ENCODE measurements at places on chromosomes 1 and 21.

DNA sequence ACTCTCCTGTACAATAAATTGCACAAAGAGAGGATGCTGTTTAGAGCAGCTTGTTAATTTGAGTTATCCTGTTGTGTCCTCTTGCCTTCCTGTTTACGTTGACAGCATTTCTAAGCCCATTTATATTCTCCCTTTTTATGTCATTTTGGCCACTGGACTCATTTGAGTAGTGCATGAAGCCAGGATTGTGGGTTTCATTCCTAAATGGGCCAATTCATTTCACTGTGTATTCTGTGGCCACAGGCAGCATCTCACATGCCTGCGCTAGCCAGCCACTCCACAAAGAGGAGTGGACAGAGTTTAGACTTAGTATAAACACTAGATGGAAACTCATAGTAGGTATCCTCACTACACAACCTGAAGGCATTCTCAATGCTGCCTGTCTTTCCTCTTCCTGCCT is 73.4 kb downstream of the DTL start:
- no peak for DNase-seq

- DNase-seq: no peak
Measured at GRCh38 chr1:78055565-78056132, 9.9 kb downstream of the GIPC2 start.

DNA sequence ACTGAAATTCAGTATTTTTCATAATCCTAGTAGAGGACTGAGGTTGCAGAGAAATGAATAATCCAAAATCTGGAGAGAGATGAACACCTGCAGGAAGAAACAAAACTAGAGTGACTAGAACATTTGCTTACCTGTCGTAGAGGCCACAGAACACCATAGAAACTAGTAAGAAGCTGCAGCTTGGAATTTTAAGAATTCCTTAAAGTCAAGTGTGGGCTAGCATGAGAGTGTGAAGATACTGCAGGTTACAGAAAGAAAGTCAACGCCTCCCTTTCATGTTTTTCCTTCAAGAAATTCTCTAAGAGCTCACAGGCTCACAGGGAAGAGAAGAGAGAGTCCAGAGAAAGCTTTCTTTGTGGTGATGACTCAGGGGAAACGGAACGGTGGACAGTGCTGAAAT is 633.7 kb downstream of the LRRIQ3 start:
- DNase-seq: no peak

DNA sequence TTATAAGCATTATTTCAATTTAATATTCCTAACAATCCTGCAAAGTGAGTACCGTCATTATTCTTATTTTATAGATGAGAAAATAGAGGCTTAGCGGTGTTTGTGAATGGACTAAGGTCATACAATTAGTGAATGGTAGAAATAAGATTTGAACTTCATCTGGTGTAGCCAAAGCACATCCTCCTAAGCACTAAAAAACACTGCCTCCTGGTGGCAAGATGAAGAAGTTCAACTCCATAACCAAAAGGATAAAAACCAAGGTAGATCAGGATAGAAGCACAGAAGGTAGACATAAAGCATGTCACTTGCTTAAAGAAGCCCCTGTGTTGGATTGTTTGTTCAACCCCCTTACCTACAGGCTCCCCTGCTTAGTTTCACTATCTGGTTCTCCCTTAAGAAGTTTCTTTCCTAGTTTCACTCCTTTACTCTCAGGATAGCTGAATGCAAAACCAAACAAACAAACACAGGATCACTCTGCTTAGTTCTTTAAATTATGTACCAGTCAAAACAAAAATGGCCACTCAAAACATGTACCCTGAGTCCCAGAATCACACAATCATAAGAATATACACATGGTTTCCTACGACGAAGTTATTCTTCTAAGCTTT is 12.7 kb upstream of the AIM2 start:
- peak; percentile 35 for DNase-seq

DNA sequence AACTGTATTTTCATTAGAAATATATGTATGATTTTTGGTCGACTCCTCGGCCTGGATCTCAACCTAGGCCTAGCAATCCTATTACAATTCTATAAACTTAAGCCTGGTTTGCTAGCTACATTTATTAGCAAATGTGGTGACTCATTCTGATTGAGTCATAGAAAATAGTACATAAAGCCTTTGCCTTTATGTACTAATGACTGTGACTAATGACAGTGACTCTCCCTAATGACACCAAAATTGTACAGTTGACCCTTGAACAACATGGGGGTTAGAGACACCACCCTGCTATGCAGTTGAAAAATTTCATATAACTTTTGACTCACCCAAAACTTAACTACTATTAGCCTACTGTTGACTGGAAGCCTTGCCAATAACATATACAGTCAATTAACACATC is 78.9 kb downstream of the CLEC20A start:
- no peak for DNase-seq

DNA sequence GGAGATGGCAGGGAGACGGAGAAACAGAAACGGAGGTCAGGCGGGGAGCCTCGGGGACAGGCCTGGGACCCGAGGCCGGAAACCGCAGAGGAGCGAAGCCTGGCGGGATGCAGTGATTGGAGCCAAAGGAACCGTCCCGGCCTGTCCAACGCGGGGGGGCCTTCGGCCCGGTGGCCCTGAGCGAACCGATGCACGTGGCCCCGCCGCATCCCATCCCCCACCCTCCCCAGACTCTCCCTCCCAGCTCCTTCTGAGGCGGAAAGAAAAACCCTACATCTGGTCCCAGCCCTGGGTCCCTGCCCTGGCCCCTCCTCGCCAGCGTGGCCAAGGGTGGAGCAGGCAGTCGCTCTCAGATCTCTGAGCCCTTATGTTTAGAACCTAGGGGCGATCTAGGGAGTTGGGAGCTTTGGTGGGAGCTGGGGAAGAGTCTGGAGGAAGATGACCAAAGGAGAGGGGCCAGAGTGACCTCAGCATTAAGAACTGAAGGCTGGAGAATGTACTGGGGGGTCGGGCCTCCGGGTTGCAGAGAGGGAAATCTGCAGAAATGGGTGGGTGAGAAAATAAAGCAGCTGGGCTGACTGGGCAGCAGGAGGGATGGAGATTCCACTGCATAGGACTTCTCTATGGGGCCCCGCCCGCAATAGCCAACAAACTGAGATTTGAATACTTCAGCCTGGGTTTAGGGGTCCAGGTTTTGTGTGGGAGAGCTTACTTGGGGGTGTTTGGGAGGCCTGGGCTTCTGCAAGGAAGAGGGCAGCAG is 1.5 kb upstream of the CRABP2 start:
- no peak for DNase-seq

DNA sequence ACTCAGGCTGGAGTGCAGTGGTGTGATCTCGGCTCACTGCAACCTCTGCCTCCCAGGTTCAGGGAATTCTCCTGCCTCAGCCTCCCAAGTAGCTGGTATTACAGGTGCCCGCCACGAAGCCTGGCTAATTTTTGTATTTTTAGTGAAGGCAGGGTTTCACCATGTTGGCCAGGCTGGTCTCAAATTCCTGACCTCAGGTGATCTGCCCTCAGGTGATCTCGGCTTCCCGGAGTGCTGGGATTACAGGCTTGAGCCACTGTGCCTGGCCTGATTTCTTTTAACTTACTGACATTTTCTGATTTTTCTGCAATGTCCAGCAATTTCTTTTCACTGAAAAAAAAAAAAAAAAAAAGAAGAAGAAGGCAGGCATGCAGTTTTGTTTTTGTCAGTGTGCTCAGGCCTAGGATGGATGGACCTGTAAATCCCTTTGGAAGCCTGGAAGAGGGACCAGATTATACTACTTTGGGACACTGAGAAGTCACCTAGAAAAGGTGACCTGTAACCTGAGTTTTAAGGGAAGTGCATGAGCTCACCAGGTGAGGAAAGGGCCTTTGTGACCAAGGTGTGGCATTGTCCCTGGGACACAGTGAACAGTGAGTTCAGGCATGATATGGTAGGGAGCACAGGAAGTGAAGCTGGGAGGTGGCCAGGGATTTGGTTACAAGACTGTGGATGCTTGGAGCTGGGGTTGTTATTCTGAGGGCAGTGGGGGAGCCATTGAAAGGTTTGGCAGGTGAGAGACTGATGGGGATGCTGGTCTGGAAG is 2.7 kb upstream of the TMEM61 start:
- DNase-seq: no peak

DNA sequence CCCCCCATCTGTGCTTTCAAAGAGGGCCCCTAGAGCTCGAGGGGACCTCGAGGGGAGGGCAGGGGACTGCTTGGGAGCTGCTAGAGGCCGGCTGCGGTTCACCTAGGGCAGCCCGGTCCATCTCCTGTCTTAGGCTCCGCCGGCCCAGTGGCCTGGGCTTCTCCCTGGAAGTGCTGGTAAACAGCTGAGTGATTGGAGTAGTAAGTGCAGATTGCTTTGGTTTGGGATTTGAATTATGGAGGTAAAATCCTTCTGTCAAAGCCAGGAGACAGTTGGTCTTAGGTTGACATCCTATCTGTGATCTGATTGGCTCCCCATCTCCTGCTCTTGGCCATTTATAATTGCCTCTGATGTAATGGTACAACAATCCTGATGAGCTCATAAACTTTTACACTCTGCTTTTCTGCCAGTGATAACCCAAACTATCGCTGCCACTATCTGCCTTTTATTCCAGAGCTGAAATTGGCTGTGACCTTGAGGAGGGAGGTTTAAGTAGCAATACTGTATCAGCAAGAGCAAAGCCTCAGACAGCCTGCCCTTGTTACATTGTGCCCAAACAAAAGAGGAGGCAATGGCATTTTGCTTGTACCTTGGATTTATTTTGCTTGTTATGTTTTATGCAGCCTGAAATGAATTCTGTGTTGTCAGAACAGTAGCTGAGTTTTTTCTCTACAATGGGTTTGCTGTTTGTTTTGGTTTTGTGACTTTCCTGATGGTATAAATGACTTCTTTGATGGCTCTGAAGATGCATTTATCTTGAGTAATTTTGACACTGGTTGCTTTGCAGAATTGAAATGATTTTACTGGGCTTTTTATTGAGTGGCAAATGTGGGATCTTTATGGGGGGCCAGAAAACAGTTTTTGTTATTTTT is 2.4 kb downstream of the ARID1A start:
- peak; percentile 84 for DNase-seq

- no peak for DNase-seq
Measured at GRCh38 chr1:234916840-234917239, 211.8 kb downstream of the TOMM20 start.

GRCh38 chr21:25806060-25806459 is 71.3 kb downstream of the GABPA start:
- no peak for DNase-seq

DNA sequence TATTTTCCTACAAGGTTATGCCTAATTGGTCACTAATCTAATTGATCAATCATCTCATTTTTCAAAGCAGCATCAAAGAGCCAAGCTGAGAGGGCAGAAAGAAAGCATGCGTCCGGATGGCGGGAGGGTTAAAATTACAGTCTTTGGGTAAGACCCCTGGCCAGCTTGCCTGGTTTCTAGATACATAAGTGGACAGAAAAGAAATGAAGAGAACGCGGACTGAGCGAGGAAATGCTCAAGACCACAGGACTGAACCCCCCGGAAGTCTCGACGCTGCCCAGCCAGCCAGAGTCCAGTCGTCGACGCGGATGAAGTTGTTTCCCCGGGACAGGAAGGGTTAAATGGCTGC is 297.2 kb downstream of the OMA1 start:
- DNase-seq: no peak

DNA sequence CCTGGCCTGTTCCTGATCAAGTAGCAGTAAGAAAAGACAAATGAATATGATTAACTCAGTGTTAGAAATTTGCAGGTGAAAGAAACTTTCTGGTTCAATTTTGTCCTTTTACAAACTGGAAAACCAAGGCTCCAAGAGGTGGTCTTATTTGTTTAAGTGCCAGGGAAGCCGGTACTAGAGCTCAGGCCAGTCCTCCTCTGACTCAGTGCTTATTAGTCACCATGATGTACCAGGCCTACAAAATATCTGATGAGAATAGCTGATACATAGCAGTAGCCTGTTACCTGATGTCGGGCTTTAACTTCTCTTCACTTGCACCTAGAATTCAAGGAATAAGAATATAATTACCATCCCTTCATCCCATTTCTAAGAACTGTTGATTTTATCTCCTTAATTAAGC is 394.8 kb downstream of the LMX1A start:
- no peak for DNase-seq

GRCh38 chr1:43451701-43452532 is 1.8 kb downstream of the HYI start:
- DNase-seq: no peak

DNA sequence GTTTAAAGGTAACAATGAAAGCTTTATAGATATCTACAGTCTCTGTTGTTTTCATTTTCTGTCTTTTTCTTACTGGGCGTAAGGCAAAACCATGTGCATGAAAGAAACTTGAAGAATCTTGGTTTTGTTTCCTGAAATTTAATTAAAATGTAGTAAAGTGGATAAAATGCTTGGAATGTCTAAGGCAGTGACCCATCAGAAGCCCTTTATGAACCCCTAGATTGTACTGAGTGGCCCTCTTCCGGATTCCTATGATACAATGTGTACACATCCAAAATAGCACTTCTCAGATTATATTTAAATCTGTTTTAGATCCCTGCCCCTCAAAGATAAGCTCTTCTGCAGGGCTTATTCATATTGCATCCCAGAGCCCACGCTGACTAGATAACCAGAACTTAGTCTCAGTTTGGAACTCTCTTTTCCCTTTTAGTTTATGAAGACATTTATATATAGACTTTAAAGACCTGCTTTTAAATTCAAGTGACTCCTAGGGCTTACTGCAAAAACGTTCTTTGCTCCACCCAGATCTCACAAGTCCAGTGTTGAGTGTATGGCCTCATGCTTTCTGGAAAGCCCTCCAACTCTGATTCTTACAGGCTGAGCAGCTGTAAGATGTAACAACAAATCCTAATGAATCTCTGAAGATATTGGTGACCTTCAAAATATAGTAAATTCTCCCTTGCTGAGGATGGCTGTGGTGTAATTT is 142.9 kb downstream of the LRRC7 start:
- DNase-seq: no peak

DNA sequence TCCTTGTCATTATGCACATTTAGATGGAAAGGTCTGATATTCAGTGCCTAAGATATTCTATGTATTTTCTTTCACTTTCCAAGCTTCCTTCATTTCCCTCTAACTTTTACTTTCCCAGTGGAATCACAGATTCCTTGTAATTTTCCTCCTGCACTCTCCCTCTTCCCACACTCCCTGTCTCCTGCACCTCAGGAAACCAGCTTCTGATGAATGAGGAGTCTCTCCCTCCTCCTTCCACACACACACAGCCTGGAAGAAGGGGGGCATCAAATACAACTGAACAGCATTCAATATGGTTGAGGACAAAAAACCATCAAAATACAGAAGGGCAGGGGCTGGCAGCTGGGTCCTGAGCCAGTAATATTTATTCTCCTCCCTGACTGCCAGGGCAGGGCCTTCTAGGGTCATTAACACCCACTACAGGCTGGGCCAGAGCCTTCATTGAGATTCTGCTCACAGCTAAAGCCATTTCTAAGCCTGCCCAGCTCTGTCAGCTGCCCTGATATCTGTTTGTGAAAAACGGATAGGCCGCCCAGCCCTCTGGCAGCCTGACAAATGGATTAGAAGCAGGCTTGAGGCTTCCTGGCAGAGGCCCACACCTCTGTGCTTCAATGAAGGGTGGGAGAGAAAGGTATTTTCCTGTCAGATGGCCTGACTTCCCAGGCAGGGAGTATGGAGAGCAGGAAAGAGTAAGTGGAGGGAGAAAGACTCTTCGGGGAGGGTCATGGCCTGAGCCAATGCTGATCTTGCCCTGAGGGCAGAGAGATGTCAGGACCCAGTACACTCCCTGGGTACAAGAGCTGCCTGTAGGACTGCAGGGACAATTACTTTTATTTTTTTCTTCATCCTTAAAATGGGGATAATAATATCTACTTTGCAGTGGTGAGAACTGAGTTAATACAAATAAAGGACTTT is 138.9 kb upstream of the SPATA6 start:
- DNase-seq: no peak
